ENCODE measurements at places on chromosomes 2 and 18.

GRCh38 chr2:179036353-179036905 is 13.5 kb downstream of the CCDC141 start:
- no peak for DNase-seq

DNA sequence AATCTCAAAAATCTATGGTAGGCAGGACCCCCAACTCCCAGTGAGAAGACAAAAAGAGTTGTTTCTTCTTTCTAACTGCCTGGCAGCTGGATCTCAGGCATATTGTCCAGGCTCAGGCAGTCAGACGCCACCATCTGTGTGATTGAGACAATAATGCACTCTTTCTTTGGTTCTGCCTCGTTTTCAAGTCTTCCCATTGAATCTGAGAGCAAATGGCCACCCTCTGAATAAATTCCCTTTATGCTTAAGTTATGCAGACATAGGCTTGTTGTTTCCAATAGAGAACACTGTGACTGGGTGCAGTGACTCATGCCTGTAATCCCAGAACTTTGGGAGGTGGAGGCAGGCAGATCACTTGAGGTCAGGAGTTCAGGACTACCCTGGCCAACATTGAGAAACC is 15.3 kb upstream of the CD207 start:
- no peak for DNase-seq

DNA sequence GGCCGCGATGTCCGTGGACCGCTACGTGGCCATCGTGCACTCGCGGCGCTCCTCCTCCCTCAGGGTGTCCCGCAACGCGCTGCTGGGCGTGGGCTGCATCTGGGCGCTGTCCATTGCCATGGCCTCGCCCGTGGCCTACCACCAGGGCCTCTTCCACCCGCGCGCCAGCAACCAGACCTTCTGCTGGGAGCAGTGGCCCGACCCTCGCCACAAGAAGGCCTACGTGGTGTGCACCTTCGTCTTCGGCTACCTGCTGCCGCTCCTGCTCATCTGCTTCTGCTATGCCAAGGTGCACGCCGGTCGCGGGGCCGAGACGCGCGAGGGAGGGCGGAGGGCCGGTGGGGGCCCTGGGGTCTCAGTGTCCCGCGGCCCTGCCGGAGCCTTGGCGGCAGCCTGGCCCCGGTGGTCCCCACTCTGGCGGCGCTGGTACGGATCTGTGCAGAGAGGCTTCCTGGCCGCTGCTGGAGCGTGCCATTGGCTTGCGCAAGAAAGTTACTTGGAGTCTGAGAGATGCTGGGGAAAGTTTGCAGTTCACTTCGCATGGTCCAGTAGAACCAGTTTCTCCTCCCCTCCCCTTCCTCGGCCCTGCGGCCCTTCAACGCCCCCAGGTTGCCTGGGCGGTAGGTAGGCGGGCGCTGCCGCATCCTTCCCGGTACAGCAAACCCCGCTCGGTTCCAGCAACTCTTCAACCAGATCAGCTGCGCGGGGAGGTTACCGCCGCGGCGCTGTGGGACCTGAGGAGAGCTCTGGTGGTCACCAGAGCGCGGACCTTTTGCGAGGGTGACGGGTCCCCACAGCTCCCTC is 1.5 kb downstream of the GALR1 start:
- DNase-seq = no peak

DNA sequence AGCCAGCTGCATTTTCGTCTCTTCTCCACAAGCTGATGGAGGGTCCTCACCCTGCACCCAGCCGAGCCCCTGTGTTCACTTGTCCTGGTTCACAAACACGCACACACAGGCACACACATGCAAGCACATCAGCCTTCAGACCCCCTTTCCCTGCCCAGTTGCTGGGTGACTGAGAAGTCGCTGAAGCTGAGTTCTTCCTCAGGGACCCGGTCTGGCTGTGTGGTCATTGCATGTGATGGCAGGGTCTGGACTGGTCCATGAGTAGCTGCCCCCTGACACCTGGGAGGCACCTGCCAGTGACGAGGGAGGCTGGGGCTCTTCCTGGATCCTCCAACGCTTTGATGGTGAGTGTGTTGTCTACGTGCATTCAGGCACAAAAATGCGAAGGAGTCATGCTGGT is 546.1 kb upstream of the SALL3 start:
- DNase-seq = no peak

- no peak for DNase-seq
Measured at GRCh38 chr2:155218945-155219344, 520.5 kb downstream of the KCNJ3 start.

- DNase-seq = peak; percentile 52
Measured at GRCh38 chr2:46827274-46828134, 88.1 kb downstream of the MCFD2 start.

GRCh38 chr2:162477011-162477410 is 133.1 kb downstream of the GCA start:
- no peak for DNase-seq

GRCh38 chr2:32192418-32192817 is 26.8 kb downstream of the SLC30A6 start:
- no peak for DNase-seq

DNA sequence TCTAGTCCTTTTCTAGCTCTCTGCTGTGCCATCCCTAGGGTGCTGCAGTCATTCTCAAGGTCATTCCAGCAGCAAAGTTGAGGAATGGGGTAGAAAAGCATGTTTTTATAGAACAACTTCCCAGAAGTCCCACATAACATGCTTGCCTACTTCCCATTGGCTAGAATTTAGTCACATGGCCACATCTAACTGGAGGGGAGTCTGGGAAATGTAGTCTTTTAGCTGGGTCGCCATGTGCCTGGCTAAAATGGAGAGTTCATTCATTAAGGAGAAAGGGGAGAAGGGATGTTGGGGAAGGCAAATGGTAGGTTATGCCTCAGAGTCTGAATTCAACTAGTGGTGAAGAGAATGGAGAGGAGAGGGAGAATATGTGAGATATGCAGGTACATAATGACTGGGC is 85.7 kb downstream of the SLC4A3 start:
- no peak for DNase-seq

DNA sequence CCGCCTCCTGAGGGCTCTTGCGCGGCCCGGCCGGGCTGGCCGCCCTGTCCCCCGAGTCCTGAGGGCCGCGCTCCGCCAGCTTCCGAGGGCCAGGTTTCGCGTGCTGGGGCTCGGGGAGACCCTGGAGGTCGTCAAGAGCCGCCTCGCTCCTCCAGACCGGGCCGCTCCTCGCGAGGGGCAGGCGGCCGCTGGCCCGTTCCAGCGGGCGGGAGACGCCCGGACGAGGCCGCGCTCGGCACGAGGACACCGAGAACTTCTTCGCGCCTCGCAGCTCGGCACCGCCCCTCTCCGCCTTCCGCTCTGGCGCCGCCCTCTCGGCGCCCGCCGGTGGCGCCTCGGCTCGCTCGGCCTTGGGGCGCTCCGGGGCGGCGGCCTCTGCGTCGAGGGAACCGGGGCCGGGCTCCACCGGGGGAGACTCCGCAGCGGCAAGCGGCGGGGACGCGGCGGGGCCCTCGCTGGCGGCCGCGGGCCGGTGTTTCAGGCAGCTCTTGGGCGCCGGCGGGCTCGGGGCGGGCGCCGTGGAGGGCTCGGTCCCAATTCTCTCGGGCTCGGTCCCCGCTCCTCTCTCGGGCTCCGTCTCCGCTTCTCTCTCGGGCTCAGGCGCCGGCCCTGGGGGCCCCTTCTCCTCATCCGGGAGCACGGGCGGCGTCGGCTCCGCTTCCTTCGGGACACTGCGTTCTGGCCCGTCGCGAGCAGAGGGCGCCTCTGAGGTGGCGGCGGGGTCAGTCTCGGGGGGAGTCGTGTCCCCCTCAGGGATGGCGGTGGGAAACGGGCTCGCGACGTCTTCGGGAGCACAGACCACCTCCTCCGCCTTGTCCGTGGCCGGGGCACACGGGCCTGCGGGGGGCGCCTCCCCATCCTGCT is 91.6 kb upstream of the MGAT4A start:
- DNase-seq = no peak

- no peak for DNase-seq
Measured at GRCh38 chr2:86485103-86485502, 43.9 kb downstream of the KDM3A start.

- DNase-seq = no peak
Measured at GRCh38 chr2:234763002-234763873, 188.6 kb upstream of the SH3BP4 start.

GRCh38 chr2:83364264-83364663 is 1094.8 kb downstream of the SUCLG1 start:
- no peak for DNase-seq

DNA sequence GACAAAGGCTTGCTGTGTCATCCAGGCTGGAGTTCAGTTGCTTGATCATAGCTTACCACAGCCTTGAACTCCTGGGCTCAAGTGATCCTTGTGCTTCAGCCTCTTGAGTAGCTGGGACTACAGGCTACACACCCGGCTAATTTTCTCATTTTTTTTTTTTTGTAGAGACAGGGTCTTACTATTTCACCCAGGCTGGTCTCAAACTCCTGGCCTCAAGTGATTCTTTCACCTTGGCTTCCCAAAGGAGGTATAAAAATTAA is 178.0 kb downstream of the MTCL1 start:
- no peak for DNase-seq

DNA sequence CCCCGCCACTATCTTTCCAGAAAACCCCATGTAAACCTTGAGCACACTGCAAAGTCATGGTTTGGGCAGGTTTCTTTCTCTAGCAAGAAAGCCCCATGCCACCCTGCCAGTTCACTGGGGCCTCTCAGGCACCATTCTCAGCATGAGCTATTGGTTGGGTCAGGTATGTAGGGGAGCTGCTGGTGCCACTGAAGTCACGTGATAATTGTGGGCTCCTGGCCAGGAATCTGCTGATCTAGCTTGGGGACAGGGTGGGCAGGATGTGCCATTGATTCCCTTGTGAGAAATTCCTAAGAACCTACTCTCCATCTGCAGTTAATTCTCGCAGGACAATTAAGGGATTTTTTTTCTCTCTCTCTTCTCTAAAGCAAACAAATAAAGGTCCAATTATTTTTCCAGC is 26.5 kb upstream of the HNMT start:
- DNase-seq = no peak

DNA sequence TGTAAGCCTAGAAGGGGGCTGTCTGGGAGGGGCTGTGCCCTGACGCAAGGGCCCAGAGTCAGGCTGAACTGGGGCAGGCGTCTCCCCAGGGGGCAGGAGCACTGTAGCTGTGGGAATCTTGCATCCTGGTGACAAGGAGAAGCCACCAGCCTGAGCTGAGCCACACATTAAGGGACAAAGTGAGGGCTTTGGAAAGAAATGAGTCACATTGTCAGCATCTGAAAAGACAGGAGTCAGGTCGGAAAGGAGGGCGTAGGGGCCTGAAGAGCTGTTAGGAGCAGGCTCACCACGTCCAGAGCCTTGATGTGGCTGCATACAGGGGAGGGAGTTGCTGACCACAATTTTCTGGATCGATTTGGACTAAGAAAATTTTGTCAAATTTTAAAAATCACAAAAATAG is 298.6 kb downstream of the CYP26B1 start:
- no peak for DNase-seq

DNA sequence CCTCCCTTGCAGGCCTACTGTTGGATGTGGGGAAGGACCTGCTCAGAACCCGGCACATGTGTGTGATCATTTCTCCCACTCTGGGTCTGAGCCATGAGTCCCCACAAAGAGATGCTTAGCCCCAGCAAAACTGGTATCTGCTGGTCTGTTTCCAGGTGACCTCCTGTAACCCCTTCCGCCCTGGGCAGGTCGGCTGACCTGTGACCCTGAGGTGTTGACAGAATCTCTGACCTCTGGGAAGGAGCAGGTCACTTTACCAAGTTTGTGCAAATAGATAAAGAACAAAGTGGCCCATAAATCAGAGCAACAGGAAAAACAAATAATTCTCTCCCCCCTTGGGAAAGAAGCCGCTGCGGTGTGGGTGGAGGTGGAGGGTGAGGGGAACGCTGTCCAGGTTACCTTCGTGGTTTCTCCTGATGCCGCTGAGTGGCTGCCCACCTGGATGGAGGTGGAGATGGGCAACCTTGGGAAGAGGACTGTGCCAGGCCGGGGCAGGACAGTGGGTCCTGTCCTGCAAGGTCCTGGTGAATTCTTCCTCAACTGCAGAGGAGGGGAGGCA is 174.0 kb upstream of the MYCN start:
- DNase-seq = no peak

DNA sequence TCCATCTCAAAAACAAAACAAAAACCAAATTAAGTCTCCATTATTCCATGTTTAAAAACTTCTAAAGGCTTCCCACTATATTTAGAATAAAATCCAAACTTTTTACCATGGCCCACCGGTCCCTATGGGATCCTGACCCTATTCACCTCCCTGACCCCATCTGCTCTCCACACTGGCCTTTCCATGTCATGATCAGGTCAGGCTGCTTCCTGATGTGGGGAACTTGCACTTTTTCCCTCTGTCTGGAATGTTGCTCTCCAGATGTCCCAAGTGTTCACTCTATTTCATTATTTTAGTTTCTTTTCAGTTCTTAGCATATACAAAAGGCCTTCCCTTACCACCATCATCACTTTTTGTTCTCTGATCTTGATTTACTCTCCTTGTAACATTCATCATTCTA is 7.5 kb upstream of the MTA3 start:
- no peak for DNase-seq

- peak; percentile 86 for DNase-seq
Measured at GRCh38 chr2:231926180-231926741, at the start of gene NPPC. TSS of gene NPPC (minus strand) at chr2:231926396. CDS start at chr2:231926249, 147 bp downstream.

DNA sequence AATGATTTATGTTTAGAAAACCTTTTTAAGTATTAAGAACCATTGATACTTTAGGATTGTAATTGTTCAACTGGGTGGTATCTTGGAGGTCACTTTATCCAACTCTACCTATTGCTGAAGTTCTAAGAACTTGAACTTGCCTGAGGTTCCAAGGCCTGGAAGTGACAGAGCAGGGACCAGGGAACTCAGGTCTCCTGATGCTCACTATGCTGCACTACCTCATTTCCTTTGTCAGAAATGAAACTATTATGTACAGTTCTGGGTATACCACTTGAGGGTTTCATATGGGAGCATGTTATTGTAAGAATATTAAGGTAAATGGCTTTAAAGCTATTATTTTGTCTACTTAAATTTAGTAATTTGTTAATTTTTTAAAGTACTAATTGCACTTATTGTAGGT is 3.0 kb downstream of the MBD5 start:
- no peak for DNase-seq

DNA sequence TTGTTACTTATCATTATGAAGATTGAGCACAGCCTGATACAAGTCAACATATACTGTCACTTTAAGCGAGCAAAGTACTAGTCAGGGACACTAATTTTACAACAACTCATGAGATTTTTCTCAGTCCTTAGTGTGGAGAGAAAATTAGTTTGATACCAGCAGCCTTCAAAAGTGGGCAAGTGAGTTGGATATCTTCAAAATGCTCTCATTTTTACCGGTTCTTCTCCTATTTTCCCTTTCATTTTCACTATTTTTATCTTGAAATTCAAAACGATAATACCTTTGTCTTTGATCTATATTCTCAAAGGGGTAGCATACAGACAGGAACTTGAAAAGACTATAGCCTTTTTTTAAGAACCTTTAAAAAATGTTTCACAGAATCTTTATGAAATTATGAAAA is 52.0 kb upstream of the UBXN4 start:
- no peak for DNase-seq
